CD4-positive, alpha-beta T cell treated with Interleukin-6 at 100 ng/mL for 8 hours (primary cell): ENCODE measurements at places on chromosomes 2 and 18.

DNA sequence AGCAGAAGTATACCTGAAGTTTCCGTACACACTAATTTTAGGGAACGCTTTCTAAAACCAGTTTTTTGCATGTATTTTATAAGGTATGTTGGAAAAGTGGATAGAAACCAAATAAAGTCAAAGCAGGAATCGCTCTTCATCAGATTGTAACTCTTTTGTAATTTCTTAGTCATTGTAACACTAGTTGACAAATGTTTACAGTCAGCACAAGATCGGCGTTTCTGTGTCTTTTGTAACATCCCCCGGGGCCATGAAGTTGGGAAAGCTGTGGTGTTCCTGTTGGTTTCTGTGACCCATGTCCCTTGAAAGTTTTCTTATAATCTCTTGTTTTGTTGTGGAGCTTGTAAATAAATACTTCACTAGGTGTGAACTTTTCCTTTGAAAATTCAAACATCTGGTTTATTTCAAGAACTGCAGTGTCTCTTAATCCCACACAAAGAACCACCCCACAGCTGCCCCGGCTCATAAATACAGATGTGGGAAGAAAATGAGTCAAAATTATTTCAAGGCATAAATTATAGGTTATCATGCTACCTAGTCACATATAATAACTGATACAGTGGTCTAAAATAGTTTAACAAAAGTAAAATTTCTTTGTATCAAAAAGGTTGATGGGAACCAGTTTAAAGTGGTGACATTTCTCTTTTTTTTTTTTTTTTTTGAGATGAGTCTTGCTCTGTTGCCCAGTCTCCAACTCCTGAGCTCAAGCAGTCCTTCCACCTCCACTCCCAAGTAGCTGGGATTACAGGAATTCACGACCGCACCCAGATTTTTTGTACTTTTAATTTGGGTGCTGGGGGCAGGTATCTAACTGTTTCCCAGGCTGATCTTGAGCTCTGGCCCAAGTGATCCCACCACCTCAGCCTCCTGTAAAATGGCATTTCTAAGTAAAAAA, 751 bp upstream of the NMI start:
- DNase-seq, result peak; percentile 11

- DNase-seq, result peak; percentile 66
Measured at GRCh38 chr18:45962461-45962860, 4.7 kb downstream of the EPG5 start.

DNA sequence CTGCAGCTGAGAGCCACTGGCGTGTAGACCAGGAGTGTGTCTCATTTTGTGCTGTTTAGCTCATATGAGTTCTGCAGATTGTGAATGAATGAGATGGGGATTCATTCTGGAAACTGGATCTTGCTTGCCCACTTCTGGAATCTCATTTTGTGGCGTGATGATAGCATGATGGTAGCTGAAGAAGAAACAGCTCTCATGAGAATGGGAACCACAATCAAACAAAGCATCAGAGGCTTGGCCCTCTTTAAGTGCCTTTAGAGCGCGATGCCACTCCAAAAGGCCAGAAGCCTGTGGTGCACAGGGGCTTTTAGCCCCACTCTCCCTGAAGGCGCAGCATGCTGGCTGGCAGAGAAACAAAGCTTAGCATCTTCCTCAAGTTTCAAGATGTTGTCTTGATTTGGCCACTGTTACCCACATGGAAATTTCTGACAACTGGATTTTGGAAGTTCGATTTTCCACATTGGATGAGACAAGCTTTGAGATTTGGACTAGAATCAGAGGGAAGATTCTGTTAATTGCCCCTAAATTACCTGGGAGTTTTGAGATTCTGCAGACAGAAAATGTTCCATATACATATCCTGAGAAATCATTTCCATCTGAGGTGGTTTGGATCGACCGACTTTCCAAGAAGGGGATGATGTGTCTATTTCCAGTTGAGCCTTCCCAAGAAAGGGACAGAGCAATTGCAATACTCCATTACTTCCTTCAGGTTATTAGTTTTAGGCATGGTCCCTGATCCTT, 234.5 kb downstream of the VAPA start:
- no peak for DNase-seq

DNA sequence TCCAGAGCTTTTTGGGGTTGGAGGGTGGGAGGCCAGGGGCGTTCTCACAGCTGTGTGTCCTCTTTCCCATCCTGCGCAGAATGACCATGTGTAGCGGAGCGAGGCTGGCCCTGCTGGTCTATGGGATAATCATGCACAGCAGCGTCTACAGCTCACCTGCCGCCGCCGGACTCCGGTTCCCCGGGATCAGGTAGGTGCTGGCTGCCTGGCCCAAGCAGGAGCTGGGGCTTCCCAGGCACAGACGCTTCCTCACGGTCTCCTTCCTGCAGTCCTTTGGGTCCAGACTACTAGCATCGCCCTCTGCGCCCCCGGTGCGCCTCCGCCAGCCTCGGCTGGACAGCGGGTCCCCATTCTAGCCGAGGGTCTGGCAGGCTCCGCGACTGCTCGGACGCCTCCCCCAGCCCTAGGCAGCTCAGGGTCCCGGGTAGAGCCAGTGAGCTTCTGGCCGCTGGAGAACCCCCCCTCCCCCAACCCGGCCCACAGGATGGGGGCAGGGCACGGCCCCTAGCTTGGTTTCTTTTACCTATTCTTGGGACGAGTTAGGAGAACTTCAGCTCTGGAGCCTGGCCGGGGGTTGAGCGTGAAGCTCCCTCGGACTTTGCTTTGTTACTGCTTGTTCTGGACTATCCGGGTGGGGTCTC, 756 bp downstream of the ADCYAP1 start:
- no peak for DNase-seq

- DNase-seq, result no peak
Measured at GRCh38 chr18:6595666-6596065, 133.8 kb upstream of the ARHGAP28 start.

- DNase-seq, result no peak
Measured at GRCh38 chr18:74139888-74140287, 7.7 kb downstream of the FBXO15 start.

GRCh38 chr2:42788-43187, 3.5 kb downstream of the FAM110C start:
- no peak for DNase-seq

DNA sequence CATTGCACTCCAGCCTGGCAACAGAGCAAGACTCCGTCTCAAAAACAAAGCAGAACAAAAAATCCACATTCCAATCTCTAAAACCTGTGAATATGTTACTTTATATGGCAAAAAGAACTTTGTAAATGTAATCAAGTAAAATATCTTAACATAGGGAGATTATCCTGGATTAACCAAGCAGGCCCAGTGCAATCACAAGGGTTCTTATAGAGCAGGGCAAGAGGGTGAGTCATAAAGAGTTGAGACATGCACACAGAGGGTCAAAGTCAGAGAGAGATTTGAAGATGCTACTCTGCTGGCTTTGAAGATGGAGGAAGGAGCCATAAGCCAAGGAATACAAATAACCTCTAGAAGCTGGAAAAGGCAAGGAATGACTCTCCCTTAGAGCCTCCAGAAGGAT, 60.9 kb upstream of the SLC9A2 start:
- no peak for DNase-seq

GRCh38 chr2:121076498-121076820, 208.5 kb downstream of the TFCP2L1 start:
- DNase-seq, result no peak

DNA sequence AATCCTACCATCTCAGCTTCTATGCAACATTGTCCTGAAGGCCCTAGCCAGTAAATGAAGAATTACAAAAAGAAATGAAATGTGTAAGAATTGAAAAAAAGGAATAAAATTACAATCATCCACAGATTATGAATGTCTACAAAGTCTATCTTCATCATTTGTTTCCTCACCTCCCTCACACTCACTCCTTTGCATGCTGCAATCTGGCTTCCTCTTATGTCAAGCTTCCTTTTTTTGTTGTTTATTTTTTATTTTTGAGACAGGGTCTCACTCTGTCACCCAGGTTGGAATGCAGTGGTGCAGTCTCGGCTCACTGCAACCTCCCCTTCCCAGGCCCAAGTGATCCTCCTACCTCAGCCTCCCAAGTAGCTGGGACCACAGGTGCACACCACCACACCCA, 129.0 kb downstream of the CABYR start:
- no peak for DNase-seq
